Omental fat pad (tissue), 4 donors: ENCODE measurements at places on chromosomes 7 and 10. TPM values are rescaled to one million over a fixed set of nuclear protein-coding genes. Genes with fewer than 3 reads are reported as not detected.

The CYP2C19 gene
- total RNA-seq, result 0.24 TPM

DNA sequence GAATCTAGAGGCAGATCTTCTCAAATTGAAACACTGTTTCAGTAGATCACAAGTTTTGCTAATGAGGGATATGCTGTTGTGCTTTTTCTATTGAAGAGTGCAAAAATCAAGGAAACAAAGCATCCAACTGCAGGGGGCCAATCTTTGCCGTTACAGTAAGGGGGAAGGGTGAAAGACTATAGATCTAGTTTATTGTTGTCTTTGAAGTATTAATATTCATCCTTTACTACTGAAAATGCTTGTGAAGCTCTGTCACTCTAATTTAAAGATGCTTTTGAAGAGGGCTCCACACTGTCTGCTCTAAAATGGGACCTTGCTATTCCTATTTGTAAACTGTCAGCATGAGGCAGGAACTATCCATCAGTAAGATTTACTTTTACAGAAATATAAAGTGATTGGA is 110.3 kb downstream of the MBL2 start:
- DNase-seq, result no peak

DNA sequence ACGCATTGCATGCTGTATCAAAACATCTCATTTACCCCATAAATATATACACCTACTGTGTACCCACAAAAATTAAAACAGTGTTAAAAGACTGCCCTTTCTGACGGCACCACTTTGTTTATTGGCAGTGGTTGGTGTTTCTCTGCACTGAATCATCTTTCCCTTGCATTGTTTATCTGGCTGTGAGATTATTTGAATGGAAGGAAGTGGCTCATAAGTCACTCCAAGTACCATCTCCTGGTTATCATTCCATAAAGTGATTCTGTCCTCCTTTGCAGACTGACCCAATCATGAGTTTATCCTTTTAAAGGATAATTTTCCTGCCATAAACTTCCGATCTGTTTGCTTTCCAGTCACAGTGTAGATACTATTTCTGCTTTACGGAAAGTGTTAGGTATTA is 183.8 kb downstream of the CAMK1D start:
- no peak for DNase-seq

GRCh38 chr10:103757531-103758293 is 97.7 kb downstream of the SH3PXD2A start:
- no peak for DNase-seq

The OGDH gene
- total RNA-seq, result 85.8 TPM

The TMEM168 gene
- 28.7 TPM for total RNA-seq

GRCh38 chr7:42197451-42197850 is 39.6 kb downstream of the GLI3 start:
- no peak for DNase-seq

DNA sequence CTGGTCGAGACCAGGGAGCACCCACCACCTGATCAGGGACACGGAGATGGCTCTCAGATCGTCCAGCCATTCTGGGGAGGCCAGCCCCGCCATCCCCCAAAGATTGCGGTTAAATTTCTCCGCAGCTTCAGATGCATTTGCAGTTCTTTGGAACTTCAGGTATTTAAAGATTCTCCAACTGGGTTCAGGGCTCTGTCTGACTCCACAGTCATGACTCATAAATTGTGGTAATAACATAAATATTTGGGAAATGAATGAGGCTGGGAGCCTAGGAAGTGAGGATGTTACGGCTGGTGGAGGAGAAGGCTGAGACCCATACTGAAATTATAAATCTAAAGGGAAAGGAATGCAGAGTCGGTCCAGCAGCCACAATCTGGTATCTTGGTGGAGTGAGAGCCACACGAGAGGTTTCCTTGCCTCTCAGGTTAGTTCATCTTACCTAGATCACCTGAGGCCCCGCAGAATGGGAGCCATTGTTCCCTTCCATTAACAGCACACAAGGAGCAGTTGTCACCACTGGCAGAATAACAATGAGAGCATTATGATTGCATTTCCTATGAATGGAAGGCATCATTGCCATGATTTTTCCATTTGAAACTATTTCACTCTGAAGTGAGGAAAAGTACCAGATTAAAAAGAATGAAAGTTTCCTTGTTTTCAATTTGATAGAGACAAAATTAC is 26.7 kb upstream of the DNAJB6 start:
- DNase-seq, result no peak

- DNase-seq, result no peak
Observed at GRCh38 chr10:69055241-69055640, 32.7 kb upstream of the SRGN start.

The BAMBI gene
- 11.4 TPM for total RNA-seq

DNA sequence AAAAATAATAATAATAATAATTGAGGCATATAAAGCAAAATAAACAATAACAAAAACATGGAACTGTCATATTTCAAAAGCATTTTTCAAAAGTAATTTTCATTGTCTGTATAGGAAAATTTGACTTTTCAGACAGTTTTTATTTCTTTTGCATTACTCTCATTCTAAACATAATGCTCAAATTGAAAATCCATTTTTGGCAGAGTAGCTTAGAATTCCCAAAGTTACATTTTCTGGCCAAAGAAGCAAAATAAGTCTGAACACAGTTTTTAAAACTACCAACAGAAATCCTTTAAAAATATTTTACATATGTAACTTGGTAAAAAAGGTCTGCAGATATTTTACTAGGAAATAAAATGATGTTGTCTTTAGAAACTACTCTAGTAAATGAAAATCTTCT is 535.4 kb downstream of the ANKRD7 start:
- no peak for DNase-seq

DNA sequence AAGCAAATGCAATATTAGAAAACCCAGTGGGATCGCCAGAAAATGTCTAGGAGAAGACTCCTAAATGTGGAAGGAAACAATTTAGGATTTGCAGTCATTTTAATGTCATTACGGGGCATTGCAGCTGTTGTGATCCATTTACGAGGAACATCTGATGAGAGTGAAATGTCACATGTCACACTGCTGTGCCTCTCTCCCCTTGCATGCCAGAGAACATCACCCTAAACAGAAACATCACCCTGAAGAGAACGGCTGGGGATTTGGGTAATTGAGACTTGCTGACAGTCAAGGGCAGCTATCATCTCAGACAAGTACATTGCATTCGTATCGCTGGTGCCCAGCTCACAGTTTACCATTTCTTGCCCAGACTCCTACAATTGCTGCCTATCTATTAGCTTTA is 785.7 kb upstream of the POM121L12 start:
- DNase-seq, result no peak

GRCh38 chr10:30697806-30698205 is 68.3 kb upstream of the LYZL2 start:
- DNase-seq, result no peak

GRCh38 chr7:26369593-26369992 is 77.9 kb downstream of the SNX10 start:
- no peak for DNase-seq

DNA sequence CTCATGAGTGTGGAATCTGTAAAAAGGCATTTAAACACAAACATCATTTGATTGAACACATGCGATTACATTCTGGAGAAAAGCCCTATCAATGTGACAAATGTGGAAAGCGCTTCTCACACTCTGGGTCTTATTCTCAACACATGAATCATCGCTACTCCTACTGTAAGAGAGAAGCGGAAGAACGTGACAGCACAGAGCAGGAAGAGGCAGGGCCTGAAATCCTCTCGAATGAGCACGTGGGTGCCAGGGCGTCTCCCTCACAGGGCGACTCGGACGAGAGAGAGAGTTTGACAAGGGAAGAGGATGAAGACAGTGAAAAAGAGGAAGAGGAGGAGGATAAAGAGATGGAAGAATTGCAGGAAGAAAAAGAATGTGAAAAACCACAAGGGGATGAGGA is 207.7 kb downstream of the ZEB1 start:
- DNase-seq, result no peak

The CPVL gene
- total RNA-seq, result 48.5 TPM

DNA sequence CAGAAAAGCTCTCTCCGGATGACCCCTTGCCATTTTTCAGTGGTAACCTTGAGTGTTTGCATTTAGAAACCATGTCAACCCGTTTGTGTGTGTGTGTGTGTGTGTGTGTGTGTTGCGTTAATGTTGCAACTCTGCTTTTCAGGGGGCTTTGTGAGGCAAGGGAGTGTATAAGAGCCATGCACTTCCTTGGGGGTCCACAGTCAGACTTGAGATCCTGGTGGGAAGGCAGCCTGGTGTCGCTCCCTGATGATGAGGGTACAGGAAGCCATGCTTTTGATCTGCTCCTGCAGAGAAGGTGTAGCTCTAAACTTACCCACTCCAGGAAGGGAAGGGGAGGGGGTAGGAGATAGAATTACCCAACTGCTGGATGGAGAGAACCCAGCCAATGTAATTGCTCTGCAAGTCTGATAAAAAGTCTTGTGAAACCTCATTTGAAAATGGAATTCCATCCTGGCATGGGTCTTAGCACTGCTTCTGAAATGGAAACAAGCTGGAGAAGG is 10.7 kb downstream of the GRK5 start:
- DNase-seq, result no peak

The PRLHR gene
- total RNA-seq, result not detected

GRCh38 chr10:4041635-4042034 is 256.6 kb upstream of the KLF6 start:
- DNase-seq, result no peak

The ODAD2 gene
- total RNA-seq, result not detected

- DNase-seq, result no peak
Observed at GRCh38 chr10:86113501-86113900, 253.1 kb downstream of the GRID1 start.

DNA sequence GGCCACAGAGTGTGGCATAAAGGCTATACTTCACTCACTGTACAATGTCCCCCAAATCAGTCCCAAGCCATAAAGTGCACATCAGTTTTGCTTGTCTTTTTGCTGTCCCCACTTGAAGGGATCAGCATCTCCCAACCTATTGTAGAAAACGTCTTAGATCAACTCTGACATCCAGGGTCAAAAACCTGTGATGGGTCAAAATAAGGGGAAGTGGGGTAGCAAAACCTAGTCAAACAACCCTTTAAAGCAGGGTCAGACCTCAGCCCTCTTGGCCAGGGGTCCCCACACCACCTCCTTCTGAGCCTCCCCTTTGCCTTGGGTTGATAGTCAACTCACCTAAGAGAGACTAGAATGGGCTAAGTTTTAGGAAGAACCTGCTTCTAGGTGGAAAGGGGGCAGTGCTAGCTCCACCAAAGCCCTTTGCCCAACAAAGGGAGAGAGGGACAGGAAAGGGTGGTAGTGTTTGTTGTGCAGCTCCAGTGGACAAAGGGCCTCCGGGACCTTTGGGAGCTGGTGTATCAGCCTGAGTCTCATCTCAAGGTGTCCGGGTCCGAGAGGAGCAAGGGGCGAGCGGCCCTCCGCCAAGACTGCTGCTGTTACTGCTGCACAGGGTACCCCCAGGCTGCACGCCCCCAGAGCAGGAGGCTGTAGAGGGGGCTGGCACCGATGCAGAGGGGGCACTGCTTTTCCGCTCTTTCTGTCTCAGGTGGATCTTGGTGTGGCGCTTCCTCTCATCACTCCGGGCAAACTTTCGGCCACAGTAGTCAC is 3.3 kb downstream of the EGR2 start:
- no peak for DNase-seq

The TSPAN15 gene
- total RNA-seq, result 59.2 TPM

GRCh38 chr10:72605122-72605521 is 20.8 kb downstream of the MICU1 start:
- no peak for DNase-seq

- no peak for DNase-seq
Observed at GRCh38 chr10:121662945-121663917, 65.0 kb upstream of the FGFR2 start.

The ANKIB1 gene
- 55.2 TPM for total RNA-seq

DNA sequence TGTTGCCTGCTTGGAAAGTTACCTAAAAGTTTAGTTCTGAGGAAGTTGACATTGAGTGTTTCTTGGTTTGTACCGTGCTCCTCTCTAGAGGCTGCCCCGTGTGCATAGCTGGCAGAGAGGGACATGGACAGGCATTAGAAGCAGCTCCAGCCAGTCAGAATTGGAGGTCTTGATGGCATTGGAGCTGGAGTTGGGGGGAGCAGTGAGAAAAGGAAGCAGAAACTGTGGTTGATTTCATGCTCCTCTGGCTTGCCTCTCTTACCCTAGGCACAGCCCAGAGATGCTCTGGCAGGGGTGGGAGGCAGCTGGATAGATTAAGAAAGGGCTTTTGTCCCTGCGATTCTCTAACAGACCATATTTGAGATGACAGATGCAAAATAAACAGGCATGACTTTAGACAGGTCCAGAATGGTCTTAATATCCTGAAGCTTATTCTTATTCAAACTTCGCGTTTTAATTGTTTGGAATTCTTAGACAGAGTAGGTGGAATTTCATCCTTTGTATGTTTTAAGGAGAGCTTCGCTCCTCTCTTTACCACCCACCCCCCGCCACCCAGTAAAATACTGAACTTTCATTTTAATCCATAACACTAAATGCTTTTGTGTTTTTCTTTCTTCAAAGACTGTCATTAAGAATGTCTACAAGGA is 73.5 kb upstream of the GLCCI1 start:
- no peak for DNase-seq

DNA sequence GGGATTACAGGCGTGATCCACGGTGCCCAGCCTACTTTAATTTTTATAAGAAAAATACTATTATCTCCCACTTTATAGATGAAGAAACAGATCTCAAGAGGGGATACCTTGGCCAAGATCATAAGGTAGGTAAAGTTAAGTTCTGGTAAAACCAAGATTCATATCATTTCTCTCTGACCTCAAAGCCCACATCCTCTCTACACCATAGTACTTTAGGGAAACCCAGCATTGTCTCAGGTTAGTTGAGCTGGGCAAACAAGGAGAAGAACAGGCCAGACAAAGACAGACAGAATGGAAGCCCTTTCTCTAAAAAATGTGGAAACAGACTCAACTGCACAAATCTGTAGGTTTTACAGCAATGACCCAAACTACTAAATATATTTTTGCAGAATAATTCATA is 197.7 kb upstream of the FRMD4A start:
- DNase-seq, result no peak

The GPR37 gene
- 0.79 TPM for total RNA-seq

DNA sequence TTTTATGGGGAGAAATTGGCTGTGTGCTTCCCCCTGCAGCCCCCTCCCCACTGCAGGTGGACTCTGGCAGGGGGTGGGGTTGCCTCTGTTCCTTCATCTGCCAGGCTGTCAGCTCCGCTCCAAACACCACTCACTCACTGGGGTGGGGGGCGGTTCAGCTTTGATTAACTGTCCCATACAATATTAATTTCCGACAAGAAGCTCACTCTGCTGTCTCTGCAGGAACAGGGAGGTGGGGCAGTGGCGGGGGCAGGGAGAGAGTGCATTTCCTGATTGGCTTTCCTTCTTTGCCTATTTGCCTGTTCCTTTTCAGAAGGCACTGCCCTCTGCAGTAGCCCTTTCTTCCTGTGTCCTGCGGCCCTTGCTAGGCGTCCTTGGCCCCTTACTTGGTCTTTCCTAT is 500.8 kb downstream of the PLXNA4 start:
- DNase-seq, result no peak

DNA sequence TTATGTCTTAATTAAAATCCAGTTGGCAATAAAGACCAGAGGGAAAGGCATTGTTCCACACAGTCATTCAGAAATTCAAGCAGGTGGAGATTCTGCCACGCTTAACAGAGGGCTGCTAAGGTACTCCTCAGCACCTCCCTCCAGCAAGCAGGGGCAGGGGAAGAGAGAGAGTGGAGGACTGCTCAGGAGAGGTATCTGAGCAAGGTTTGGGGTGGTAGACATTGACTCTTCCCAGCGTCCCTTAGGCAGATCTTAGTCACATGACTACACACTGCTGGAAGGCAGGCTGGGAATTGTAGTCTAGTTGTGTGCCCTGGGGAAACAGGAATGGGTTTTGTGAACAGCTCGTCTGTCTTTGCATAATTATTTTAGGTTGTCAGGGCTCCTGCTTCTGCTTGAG is 181.6 kb downstream of the NPSR1 start:
- no peak for DNase-seq
